Tibial artery (tissue), 4 donors: ENCODE measurements at places on chromosomes 16 and 17.

- no peak for DNase-seq
Observed at GRCh38 chr16:2520784-2521531, 787 bp downstream of the AMDHD2 start.

DNA sequence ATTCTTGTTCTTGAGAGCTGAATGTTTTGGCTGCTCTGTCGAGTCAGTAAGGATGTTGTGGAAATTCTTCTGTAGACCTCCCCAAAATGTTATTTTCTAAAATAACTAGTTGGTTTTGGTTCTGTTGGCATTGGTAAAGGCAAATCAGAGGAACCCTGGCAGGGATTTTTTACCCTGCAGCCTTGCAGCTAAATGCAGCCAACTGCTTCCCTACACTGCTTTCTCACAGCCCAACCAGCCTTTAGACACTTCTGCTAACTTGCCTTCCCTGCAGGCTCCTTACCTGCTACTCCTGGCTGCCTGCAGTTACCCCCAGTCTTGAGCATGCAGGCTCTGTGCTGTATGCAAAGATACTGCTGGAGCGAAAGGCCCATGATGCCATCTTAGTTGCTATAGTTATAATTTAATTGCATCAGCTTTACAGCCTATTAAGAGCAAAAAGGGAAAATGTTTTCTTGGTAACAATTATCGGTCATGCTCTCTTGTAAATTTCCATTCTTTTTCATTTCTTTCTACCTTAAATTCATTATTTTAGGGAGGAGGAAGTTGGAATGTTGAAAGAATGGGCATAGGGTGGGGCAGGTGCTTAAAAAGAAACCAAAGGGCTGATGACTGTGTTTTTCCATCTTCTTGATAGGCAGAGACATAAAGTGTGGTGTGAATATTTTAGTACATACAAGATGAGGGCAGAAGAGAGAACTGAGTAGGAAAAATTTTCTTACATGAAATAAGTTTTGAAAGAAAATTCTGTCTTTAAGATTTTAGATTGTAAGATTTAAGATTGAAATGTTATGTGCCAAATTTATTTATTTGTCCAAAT lies 20.0 kb downstream of the NUP93 start:
- DNase-seq = no peak

DNA sequence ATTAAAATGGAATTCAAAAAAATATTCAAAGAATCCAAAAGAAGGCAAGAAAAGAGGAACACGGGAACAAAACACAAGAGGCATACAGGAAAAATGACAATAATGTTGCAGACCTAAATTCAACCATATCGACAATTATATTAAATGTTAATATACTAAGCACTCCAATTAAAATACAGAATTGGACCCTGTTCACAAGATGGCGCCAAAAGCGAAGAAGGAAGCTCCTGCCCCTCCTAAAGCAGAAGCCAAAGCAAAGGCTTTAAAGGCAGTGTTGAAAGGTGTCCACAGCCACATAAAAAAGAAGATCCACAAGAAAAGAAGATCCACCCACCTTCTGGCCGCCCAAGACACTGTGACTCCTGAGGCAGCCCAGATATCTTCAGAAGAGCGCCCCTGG lies 6.3 kb upstream of the XAF1 start:
- DNase-seq = no peak

GRCh38 chr16:10466861-10467260 lies 81.0 kb downstream of the ATF7IP2 start:
- DNase-seq = no peak

DNA sequence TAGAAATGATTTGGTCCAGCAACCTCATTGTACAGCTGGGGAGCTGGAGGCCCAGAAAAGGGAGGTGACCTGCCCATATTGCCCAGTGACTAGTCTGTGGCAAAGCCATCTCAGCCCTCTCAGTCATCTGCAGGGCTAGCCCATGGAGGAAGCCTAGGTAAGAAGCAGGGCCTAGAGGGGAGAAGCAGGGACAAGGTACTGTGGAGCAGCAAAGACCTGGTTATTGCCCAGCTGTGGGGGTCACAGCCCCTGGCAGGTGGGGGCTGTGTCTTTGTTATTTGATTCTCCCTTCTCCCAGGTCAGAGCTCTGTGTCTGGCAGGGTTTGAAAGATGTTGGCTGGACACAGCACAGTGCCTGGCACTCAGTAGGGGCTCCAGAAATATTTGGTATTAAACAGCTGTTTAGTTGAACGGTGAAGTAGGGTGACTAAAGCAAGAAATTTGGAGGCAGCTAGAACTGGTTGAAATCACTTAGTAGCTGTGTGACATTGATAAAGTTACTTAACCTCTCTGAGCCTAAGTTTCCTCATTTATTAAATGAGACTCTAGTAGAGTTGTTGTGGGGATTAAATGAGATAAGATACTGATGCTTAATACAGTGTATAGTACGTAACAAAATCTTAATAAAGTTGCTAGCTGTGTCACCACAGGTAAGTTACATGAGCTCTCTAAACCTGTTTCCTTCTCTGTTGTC lies 17.3 kb downstream of the CCR7 start:
- DNase-seq = peak; percentile 4

GRCh38 chr17:47208744-47209488 lies at the start of gene MYL4:
Gene MYL4 (plus strand): TSS chr17:47209348. CDS start chr17:47209423, 75 bp downstream.
- DNase-seq = no peak

- DNase-seq = peak; percentile 61
Observed at GRCh38 chr16:4936991-4937781, at the start of gene PPL. Gene PPL (minus strand): TSS chr16:4937148. CDS start chr16:4937045, 103 bp downstream.

DNA sequence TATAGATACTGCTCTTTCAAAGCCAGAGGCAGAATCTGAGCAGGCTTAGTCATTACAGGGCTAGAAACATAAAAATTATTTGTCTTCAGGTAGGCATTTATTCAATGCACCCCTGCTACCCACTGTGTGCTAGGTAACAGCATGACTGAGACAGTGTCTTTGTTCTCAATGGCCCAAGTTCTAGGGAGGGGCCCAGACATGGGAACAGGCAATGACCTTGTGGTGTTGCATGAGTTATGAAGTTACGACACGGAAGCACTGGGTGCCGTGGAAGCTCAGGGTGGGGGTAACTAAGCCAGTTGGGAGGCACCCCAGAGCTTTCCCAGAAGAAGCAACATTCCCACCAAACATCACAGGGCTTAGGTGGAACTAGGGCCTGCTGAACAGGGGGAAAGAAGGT lies 87.0 kb downstream of the CPPED1 start:
- DNase-seq = no peak

DNA sequence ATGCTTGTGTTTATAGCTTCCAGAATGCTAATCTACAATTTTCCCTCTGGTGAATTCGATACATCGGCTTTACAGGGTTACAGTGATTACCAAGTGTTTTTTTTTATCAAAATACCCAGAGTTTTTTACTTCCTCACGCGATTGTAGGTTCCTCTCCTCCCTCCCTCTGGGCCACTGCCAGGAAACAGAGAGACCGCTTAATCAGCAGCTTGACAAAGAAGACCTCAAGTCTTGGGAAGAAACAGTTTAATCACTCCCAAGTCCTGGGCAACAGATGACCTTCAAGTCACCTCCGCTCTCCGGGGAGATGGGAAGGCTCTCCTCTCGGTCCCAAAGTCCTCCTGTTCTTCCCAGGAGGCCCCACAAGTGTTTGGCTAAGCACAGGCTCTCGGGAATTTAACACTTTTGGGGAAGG lies 23.5 kb downstream of the SMTNL2 start:
- DNase-seq = peak; percentile 75

- no peak for DNase-seq
Observed at GRCh38 chr17:50440172-50440837, 14.3 kb downstream of the ACSF2 start.

- DNase-seq = no peak
Observed at GRCh38 chr17:4897198-4897687, 2.1 kb upstream of the C17orf107 start.

DNA sequence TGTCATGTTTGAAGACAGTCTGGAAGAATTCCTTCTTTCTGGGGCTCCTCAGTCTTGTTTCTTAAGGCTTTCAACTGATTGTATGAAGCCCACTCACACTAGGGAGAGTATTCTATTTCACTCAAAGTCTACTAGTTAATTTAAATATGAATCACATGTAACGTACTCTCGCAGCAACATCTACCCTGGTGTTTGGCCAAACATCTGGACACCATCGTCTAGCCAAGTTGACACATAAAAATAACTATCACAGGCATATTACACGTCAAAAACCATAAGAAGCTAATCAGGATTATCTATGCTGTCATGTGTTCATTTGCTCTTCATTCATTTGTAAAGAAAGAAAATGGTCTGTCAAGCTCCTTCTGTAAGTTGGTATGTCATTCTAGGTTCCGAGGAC lies 787.4 kb downstream of the KCNJ2 start:
- DNase-seq = no peak

DNA sequence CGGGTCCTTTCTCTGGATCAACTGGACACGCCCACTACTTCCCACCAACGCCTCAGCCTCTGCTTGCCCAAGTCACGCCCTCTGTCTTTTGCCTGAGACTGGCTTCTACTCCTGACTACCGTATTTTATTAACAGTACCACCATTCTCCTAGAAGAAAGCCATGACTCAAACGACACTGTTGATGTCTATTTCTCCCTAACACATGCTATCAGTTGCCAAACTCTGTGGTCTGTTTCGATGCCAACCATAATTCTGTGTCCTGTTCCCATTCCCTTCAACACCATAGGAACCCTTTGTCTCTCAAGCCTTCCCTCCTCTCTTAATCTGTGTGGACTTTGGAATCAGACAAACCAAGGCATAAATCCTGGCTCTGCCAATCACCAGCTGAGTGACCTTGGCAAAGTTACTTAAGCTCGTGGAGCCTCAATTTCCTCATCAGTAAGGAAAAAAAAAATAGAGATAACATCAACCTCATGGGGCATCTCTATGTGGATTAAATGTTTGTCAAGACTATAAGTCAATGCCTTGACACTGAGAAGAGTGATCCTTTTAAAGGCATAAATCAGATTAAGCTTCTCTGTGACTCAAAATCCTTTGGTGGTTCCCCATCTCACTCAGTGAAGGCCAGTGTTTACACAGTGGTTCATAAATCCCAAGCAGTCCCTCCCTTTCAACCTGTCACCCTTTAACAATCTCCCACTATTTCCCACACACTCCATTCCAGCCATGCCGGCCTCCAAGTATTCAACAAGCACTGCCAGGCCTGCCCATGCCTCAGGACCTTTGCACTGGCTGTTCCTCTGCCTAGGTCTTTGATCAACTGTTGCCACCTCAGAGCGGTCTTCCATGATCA lies 45.6 kb downstream of the ERN1 start:
- peak; percentile 29 for DNase-seq

GRCh38 chr17:10807704-10808128 lies 3.8 kb upstream of the TMEM238L start:
- no peak for DNase-seq

- peak; percentile 94 for DNase-seq
Observed at GRCh38 chr16:88331989-88332920, 50.5 kb upstream of the ZNF469 start.

GRCh38 chr16:85210423-85211169 lies 98.3 kb upstream of the CIBAR2 start:
- no peak for DNase-seq

- no peak for DNase-seq
Observed at GRCh38 chr17:78674595-78675315, 97.6 kb upstream of the DNAH17 start.

GRCh38 chr17:47967607-47968252 lies 3.2 kb upstream of the CDK5RAP3 start:
- no peak for DNase-seq

- DNase-seq = no peak
Observed at GRCh38 chr17:66146394-66146793, 45.5 kb downstream of the CEP112 start.

GRCh38 chr17:61240851-61241468 lies 158.7 kb upstream of the TBX2 start:
- DNase-seq = no peak

GRCh38 chr17:79808763-79809529 lies 12.1 kb upstream of the CBX8 start:
- DNase-seq = no peak

GRCh38 chr17:40170325-40170724 lies 6.9 kb upstream of the RAPGEFL1 start:
- DNase-seq = no peak

GRCh38 chr17:50150354-50151040 lies at the start of gene PPP1R9B:
Gene PPP1R9B (minus strand): TSS chr17:50150677. CDS start chr17:50150513, 164 bp downstream.
- DNase-seq = no peak

DNA sequence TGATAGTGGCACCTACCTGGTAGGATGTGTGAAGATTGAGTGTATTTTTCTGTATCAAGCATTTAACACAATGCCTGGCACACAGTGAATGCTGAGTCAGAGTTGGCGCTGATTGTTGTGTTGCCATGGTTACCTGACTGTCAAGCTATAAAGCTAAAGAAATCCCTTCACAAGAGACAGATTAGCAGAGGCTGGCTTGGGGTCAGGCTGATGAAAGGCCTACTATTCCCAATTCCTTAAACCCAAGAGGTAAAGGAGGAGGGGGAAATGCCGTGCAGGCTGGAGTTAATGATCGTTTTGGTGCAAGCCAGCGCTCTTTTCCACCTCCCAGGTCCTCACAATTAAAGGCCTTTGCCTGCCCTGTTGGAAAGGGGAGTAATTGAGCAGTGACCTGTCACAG lies 5.9 kb downstream of the CLEC19A start:
- DNase-seq = no peak

- DNase-seq = no peak
Observed at GRCh38 chr17:82351254-82351712, 7.8 kb upstream of the TEX19 start.

DNA sequence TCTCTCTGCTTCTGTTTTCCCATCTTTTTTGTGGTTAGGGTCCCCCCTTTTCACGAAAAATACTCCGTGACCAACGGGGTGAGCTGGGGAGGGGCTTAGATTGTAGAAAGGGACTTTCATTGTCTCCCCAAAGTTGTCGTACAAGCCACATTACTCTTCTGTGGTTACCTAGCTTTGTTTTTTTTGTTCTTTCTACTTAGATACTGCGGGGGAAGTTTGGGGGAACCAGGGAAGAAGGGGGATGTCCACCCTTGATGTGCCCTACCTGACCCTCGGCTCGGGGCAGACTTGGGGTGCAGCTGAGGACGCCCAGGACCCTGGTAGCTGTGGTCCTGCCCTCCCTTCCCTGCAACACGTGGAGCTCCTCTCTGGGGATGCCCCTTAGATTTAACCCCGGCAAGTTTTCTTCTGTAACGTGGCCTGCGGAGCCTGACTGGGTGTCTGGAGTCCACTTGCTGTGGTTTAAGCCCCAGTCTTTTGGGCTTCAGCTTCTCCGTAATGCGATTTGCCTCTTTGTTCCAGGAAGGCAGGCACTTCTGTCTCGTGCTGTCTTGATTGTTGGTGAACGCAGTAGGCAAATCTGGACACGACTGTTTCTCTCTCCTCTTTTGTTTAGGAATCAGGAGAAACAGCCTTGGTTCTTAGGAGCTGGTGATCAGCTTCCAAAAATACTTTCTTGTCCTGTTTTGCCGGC lies 892 bp downstream of the ABCC1 start:
- peak; percentile 44 for DNase-seq

DNA sequence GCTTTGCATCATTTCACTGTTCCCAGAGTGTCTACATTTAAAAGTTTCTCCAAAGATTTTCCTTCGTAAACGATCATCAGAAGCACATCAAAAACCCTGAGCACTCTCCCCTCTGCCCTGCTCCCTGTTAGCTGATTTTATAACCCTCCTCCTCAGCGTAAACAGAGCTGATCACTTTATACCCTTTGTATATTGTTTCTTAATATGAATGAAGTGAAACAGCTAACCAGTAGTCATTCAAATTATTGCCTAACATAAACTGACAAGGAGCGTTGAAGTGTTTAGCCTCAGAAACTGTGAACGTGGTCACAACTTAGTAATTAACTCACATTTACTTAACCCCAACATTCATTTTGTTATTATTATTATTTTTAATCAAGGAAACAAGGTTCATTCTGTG lies 160.0 kb upstream of the FOXF1 start:
- DNase-seq = no peak

GRCh38 chr17:80891397-80892018 lies 100.1 kb upstream of the CHMP6 start:
- DNase-seq = peak; percentile 78
